Upper lobe of right lung (tissue), 1 donor: ENCODE measurements at places on chromosomes 2 and 18. TPM values are rescaled to one million over a fixed set of nuclear protein-coding genes. Genes with fewer than 3 reads are reported as not detected.

BOLL gene
- not detected for total RNA-seq

GRCh38 chr2:42096869-42097591 is 49.2 kb downstream of the PKDCC start:
- H3K27me3 ChIP-seq, result no peaks in the 10 kb centered on the region
- no peak for DNase-seq
- no peaks in the 10 kb centered on the region for H3K36me3 ChIP-seq
- H3K27ac ChIP-seq, result no peak overlapping the region
- H3K4me3 ChIP-seq, result no peak overlapping the region

GRCh38 chr2:24638568-24638967 is 147.5 kb downstream of the NCOA1 start:
- H3K36me3 ChIP-seq, result no peaks in the 10 kb centered on the region
- no peak overlapping the region for H3K4me3 ChIP-seq
- no peak overlapping the region for H3K27ac ChIP-seq
- no peaks in the 10 kb centered on the region for H3K27me3 ChIP-seq
- no peak for DNase-seq

GRCh38 chr2:67436221-67436620 is 39.1 kb downstream of the ETAA1 start:
- H3K36me3 ChIP-seq, result no peaks in the 10 kb centered on the region
- H3K4me1 ChIP-seq, result no peaks in the 10 kb centered on the region
- no peaks in the 10 kb centered on the region for H3K27me3 ChIP-seq
- DNase-seq, result no peak
- no peak overlapping the region for H3K27ac ChIP-seq

DNA sequence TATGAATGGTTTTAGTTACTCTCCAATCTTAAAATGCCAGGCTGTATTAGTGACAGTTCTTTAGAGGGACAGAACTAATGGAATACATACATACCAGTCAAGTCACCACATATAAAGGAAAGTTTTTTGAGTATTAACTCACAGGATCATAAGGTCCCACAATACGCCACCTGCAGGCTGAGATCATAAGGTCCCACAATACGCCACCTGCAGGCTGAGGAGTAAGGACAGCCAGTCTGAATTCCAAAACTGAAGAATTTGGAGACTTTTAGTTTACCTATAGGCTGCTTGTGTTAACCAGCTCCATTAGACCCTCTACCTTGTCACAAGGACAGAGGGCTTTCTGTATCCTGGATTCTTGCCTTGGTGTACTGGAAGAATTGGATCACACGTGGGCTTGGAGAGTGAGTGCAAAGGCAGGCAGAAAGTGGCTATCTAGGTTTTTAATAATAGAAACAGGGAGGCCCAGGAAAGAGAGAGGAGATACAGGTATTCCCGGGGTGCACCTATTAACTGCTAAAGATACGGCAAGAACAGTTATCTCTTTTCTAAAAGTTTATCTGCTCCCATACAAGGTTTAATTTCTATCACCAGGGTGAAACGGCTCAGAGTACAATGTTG is 234.9 kb upstream of the CYRIA start:
- no peaks in the 10 kb centered on the region for H3K4me1 ChIP-seq
- no peak for DNase-seq
- no peaks in the 10 kb centered on the region for H3K36me3 ChIP-seq
- H3K27ac ChIP-seq, result no peak overlapping the region
- H3K4me3 ChIP-seq, result no peak overlapping the region
- H3K27me3 ChIP-seq, result no peaks in the 10 kb centered on the region
